ENCODE measurements at places on chromosomes 3 and 15.

GRCh38 chr15:63990454-63990853 lies 55.8 kb downstream of the DAPK2 start:
- no peaks in the 10 kb centered on the region for H3K4me1 ChIP-seq
- H3K4me3 ChIP-seq, result no peak overlapping the region
- H3K27ac ChIP-seq, result no peak overlapping the region
- H3K36me3 ChIP-seq, result no peaks in the 10 kb centered on the region
- no peaks in the 10 kb centered on the region for H3K27me3 ChIP-seq

DNA sequence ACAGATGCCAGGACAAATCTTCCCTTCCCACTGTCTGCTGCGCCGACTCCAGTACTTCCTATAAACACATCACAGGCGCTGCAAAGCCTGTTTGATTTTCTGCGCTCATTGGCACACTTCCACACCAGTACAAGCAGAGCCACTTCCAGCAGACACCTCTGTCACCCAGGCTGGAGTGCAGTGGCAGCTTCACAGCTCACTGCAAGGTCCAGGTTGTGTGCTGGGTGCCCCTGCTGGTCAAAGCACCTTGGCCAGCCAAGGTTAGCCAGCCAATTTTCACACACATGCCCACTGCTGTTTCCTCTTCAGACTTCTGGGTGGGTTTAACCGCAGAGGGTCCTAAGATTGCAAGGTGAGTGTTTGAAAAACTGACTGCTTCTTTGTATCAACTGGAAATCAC lies 4.9 kb downstream of the CHDH start:
- H3K4me3 ChIP-seq, result no peak overlapping the region
- no peak for DNase-seq
- H3K36me3 ChIP-seq, result peaks cover 1% of the 10 kb centered on the region
- no peak overlapping the region for H3K27ac ChIP-seq
- no peaks in the 10 kb centered on the region for H3K27me3 ChIP-seq

- no peaks in the 10 kb centered on the region for H3K4me1 ChIP-seq
- H3K27me3 ChIP-seq, result no peaks in the 10 kb centered on the region
- DNase-seq, result no peak
- H3K4me3 ChIP-seq, result no peak overlapping the region
- no peak overlapping the region for H3K27ac ChIP-seq
Observed at GRCh38 chr3:115022199-115022598, 124.9 kb downstream of the ZBTB20 start.

DNA sequence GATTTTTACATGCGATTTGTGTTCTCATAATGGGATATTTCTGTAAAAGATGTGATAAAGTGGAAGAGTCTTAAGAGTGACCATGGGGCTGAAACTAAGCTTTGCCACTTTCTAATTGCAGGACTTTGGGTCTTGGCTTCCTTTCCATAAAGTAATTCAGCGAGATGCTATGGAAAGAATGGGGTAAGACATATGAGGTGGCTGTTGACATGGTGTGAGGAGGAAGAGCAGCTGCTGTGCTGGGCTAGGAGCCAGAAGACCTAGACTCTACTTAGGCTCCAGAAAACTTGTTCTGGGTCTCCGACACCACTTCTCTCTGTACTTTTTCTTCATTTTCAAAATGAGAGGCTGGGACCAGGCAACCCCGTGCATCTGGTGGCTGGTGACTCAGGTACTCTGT lies 654.5 kb upstream of the CFAP20DC start:
- no peaks in the 10 kb centered on the region for H3K36me3 ChIP-seq
- no peak for DNase-seq
- no peaks in the 10 kb centered on the region for H3K4me1 ChIP-seq
- H3K27me3 ChIP-seq, result no peaks in the 10 kb centered on the region
- no peak overlapping the region for H3K27ac ChIP-seq
- H3K4me3 ChIP-seq, result no peak overlapping the region

DNA sequence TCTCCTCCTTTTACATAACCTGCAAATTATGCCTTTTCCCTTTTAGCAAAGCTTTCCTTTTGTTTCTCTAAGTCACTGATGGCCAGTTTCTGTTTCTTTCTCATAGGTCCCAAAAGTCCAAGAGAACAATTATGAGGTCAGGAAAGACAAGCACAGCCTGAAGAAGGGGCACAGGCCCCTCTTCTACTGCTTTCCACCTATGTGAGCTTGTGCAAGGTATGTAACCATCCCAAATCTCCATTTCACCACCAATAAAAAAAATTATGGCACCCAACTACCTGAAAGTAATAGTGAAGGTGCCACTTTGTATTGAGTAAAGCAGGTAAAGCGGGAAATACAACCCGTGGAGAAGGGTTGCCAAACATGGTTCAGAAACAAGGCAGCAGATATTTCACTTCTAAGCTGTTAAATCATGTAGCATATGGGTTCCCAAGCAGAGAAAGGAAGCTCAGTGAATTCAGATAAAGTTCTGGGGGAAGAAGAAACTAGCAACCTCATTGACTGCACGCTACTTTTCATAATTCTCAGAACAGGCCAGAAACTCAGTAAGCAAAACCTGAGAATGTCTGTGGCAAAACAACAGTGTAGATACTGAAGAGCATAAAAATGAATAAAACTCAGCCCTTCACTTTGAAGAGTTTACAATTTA lies 4.2 kb downstream of the PLOD2 start:
- H3K27me3 ChIP-seq, result no peaks in the 10 kb centered on the region
- no peak overlapping the region for H3K27ac ChIP-seq
- DNase-seq, result no peak
- H3K4me3 ChIP-seq, result no peak overlapping the region
- no peaks in the 10 kb centered on the region for H3K36me3 ChIP-seq

- no peak overlapping the region for H3K27ac ChIP-seq
- no peak overlapping the region for H3K4me3 ChIP-seq
- no peak for DNase-seq
- H3K27me3 ChIP-seq, result no peaks in the 10 kb centered on the region
Observed at GRCh38 chr3:172126741-172127140, 87.4 kb downstream of the FNDC3B start.

DNA sequence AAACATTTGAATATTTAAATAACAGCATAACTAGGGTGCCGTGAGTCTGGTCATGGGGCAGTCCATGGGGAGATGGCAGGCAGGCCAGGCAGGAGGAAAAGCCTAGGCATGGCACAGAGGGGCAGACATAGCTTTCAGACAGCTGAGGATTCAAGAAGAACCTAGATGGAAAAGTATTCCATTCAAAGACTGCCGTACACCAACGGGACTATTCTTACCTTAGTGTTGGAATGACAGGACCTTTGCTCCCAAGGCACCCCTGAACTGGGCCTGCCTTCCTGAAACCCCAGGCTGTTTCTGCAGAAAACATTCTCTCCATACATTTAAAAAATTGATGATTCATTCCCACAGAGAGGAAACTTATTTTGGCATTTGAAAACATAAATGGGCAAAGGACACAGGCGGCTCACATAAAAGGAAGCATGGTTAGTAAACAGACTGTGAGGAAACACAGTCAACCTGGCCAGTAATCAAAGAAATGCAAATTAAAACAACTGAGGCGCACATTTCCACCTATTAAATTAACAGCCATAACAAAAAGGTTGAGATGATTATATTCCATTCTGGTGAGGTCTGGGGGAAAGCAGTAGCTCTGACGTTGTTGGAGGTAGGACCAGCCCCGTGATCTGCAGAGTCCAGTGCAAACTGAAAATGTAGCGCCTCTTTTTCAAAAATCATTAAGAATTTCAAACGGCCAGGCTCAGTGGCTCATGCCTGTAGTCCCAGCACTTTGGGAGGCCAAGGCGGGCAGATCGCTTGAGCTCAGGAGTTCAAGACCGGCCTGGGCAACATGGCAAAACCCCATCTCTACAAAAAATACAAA lies 71.3 kb upstream of the SMAD3 start:
- DNase-seq, result no peak
- H3K36me3 ChIP-seq, result no peaks in the 10 kb centered on the region
- no peaks in the 10 kb centered on the region for H3K4me1 ChIP-seq

GRCh38 chr15:77982127-77982490 lies 95.4 kb downstream of the TBC1D2B start:
- no peaks in the 10 kb centered on the region for H3K27me3 ChIP-seq
- no peak overlapping the region for H3K4me3 ChIP-seq
- H3K27ac ChIP-seq, result no peak overlapping the region
- H3K4me1 ChIP-seq, result no peaks in the 10 kb centered on the region
- H3K36me3 ChIP-seq, result no peaks in the 10 kb centered on the region

DNA sequence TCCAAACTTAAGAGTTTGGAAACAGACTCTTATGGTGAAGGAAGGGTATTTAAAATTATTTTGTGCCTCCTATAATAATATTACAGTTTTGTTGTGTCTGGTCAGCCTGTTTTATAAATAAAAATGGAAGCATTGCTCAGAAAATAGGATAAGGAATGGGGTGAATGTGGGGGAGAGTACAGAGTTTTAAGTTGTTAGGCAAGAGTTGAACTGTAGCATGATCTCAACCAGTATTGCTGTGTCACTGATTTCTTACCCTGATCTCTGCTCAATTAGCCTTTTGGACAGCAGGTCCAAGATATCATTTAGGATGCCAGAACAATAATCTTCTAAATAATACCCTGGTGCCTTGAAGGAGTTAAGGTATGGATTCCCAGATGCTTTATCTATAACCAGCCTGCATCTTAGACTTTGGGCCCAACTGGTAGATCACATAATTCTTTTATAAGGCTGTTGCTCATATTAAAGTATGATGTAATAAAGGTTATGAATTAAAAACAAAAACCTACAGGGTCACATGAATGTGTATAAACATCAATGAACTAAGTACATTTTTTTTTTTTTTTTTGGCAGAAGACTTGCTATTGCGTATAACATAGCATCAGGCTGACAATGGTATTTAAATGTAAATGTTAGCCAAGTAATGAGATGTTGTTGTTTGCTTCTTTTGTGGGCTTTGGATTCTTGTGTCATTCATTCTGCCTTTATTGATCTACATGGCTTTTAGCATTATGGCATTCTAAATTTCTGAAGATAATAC lies 70.0 kb downstream of the MITF start:
- H3K4me1 ChIP-seq, result no peaks in the 10 kb centered on the region
- no peak overlapping the region for H3K4me3 ChIP-seq
- no peaks in the 10 kb centered on the region for H3K27me3 ChIP-seq
- no peaks in the 10 kb centered on the region for H3K36me3 ChIP-seq

- no peak overlapping the region for H3K4me3 ChIP-seq
- DNase-seq, result no peak
- no peak overlapping the region for H3K27ac ChIP-seq
- H3K4me1 ChIP-seq, result peaks cover 12% of the 10 kb centered on the region
- H3K27me3 ChIP-seq, result no peaks in the 10 kb centered on the region
Observed at GRCh38 chr3:73451301-73451944, 173.3 kb downstream of the PDZRN3 start.

DNA sequence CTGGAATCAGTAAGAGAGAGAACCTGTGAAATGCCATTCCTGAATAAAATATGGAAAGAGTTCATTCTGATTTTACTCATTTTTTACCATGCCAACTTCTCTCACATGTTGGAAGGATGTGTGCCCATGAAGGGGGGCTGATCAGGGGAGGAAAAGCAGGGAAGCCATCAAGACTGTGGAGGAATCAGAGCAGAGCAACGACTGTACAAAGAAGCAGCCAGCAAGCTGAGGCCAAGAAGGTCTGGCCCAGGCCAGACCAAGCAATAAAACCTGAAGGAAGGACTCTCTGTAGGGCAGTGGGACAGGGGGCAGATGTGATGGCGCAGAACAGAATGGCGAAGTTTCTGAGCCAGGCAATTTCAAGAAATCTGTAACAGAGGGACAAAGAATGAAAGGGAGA lies 24.0 kb upstream of the ARNT2 start:
- no peak for DNase-seq
- no peak overlapping the region for H3K4me3 ChIP-seq
- no peaks in the 10 kb centered on the region for H3K27me3 ChIP-seq
- H3K4me1 ChIP-seq, result no peaks in the 10 kb centered on the region
- no peaks in the 10 kb centered on the region for H3K36me3 ChIP-seq

DNA sequence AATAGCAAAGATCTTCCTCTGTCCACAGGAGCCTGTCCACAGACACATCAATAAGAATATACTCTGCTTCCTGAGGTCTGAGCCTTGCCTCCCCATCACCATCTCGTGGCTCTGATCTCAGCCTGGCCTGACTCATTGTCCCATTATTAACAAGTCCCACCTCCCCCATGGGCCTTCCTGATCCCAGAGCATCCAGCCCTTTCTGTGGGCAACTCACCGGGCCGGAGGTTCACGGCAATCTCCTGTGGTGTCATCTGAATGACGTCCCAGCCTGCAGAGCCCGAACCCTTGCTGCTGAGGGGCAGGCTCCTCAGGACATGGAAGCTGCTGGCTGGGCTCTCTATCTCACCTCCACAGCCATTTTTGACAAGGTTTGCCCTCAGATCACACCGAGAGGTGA lies 28.1 kb downstream of the ITGB5 start:
- no peak overlapping the region for H3K27ac ChIP-seq
- no peak overlapping the region for H3K4me3 ChIP-seq
- H3K4me1 ChIP-seq, result peaks cover 2% of the 10 kb centered on the region
- peaks cover 55% of the 10 kb centered on the region for H3K36me3 ChIP-seq

DNA sequence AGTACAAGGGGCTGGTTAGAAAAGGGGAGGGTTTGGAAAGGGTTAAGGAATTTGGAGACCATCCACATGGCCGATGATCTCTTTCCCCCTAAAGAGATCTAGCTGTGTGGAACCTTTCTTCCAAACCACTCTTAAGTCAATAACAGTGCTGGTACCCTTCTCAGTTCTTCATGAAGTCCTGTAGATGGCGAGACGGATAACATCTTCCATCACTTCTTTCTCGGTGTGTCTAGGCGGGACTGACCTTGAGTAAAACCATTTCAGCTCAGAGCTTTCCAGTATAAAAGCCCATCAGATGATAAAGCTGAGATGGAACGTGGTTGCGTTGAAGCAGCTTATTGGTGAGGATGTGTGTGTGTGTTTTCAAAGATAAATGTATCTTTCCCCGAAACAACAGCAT lies 151.5 kb upstream of the BHLHE40 start:
- DNase-seq, result no peak
- no peak overlapping the region for H3K4me3 ChIP-seq
- H3K27me3 ChIP-seq, result no peaks in the 10 kb centered on the region
- H3K27ac ChIP-seq, result no peak overlapping the region
- no peaks in the 10 kb centered on the region for H3K36me3 ChIP-seq

DNA sequence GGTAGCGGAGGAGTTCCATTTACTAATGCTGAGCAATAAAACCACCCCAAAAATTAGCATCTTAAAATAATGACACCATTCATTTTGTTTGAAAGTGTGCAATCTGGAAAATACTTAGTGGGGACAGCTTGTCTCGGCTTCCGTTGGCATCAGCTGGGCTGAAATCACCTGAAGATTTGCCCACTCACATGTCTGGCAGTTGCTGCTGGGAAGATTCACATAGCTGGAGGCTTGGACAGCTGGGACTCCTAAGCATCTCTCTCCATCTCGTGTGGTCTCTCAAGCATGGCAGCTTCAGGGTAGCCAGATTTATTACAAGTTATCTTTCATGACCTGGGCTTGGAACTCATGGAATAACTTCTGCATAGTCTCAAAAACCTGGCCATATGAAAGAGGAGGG lies 38.4 kb upstream of the BFSP2 start:
- no peak overlapping the region for H3K27ac ChIP-seq
- no peak for DNase-seq
- H3K27me3 ChIP-seq, result no peaks in the 10 kb centered on the region
- H3K4me3 ChIP-seq, result no peak overlapping the region
- peaks cover 2% of the 10 kb centered on the region for H3K4me1 ChIP-seq

- DNase-seq, result no peak
- H3K36me3 ChIP-seq, result no peaks in the 10 kb centered on the region
- no peaks in the 10 kb centered on the region for H3K4me1 ChIP-seq
- H3K27ac ChIP-seq, result no peak overlapping the region
Observed at GRCh38 chr3:59006634-59007517, 42.9 kb downstream of the CFAP20DC start.

- no peaks in the 10 kb centered on the region for H3K36me3 ChIP-seq
- H3K4me1 ChIP-seq, result no peaks in the 10 kb centered on the region
- H3K27me3 ChIP-seq, result no peaks in the 10 kb centered on the region
- H3K4me3 ChIP-seq, result no peak overlapping the region
- no peak for DNase-seq
- no peak overlapping the region for H3K27ac ChIP-seq
Observed at GRCh38 chr3:156795890-156796481, 30.2 kb upstream of the LEKR1 start.
